WTC11 (cell line): ENCODE measurements at places on chromosomes 5 and 9.

GRCh38 chr5:52824827-52825226 is 37.1 kb downstream of the ITGA1 start:
- no peak for DNase-seq

DNA sequence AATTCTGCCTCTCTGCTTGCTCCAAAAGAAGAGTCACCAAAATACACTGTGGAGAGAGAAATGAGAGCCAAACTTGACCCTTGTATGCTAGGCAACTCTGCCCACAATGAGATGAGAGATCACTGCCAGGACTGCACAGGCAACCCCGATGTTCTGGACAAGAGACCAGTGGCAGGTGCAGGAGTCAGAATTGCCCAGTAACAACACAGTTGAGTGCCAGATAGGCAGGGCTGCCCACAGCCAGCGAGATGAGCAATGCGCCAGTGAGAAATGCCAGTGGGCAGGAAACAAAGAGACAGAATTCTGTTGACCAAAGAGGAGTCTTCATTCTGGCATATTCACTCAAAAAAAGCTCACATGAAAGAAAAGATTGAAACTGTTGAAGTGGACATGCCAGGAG is 570.7 kb downstream of the CAAP1 start:
- DNase-seq: no peak

DNA sequence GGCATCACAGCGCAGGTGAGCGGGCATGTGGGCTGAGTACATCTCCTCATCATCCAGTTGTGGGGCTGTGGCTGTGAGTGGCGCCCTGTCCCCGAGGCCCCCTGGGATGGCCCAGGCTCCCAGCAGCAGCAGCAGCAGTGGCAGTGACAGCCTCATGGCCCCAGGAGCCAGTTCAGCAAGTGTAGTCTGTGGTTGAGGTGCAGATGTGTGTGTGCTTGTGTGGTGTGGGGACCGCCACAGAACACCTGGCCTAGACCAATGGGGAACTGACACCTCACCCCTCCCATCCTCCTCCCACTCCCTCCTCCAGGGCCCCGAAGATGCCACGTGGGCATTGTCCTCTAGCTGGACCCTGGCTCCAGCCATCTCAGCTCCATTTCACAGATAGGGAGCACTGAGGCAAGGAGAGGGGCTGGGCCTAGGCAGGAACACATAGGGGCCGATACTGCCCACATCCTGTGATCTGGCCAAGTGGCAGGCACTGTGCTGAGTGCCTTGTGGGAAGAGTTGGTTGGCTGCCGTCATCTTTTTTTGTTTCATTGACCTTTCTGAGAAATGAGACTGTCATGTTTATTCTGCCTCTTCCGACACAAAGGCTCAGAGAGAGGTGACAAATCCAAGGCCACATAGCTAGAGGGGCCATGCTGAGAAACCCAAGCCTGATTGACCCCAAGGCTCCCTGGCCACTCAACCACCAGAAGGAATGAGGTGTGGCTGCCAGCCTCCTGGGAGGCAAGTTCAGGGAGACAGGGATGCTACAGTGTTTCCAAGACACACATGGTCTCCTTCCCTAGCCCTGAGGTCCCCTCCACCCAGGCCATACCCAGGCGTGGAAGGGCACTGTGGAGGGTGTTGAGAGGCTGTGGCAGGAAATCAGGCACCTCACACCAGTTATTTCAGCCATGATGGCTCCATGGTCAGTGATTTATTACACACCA is at the start of gene MZB1:
MZB1 (minus strand) TSS at position 213 of the 938 bp plus-strand sequence; CDS start at position 156, 57 bp downstream.
- DNase-seq: no peak

GRCh38 chr9:129225815-129226214 is 47.8 kb upstream of the IER5L start:
- DNase-seq: peak; percentile 72

DNA sequence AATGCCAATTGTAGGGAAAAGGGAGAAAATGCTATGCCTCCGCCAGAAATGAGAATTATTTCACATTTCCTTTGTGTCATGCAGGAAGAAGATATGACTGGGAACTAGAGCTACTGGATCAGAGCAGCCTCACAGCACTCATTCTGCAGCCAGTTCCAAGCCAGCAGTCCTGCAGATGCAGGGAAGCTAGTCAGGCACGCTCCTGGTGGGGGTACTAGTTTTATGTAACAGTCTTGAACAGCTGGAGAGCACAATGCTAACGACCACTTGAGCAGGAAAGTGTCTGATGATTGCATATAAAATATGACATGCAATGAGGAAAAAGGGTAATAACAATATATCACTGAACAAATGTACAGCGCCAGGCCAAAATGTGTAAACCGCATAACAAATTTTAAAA is 21.7 kb downstream of the CDH10 start:
- no peak for DNase-seq

DNA sequence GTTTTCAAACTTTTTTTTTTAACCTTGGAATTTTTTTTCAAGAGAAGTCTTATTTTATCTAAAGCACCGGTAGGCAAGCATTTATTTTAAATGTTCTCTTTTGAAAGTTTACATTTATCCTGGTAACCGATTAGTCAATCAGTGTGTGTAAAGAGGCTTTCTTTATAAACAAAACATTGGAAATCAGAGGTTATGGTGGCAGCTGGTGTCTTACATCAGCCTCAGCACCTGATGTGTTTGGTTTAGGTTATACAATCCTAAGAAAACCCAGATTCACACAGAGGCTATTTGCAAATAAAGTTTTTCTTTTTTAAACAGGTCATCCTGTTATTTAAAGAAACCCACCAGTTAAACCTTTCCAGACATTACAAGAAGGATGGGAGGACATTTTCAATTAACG is 173.3 kb upstream of the GDNF start:
- no peak for DNase-seq

- DNase-seq: no peak
Observed at GRCh38 chr9:132239518-132239917, 77.7 kb downstream of the NTNG2 start.

- no peak for DNase-seq
Observed at GRCh38 chr5:1173485-1174070, 27.8 kb upstream of the SLC6A19 start.

GRCh38 chr9:92627651-92628050 is 42.3 kb downstream of the IPPK start:
- DNase-seq: no peak

DNA sequence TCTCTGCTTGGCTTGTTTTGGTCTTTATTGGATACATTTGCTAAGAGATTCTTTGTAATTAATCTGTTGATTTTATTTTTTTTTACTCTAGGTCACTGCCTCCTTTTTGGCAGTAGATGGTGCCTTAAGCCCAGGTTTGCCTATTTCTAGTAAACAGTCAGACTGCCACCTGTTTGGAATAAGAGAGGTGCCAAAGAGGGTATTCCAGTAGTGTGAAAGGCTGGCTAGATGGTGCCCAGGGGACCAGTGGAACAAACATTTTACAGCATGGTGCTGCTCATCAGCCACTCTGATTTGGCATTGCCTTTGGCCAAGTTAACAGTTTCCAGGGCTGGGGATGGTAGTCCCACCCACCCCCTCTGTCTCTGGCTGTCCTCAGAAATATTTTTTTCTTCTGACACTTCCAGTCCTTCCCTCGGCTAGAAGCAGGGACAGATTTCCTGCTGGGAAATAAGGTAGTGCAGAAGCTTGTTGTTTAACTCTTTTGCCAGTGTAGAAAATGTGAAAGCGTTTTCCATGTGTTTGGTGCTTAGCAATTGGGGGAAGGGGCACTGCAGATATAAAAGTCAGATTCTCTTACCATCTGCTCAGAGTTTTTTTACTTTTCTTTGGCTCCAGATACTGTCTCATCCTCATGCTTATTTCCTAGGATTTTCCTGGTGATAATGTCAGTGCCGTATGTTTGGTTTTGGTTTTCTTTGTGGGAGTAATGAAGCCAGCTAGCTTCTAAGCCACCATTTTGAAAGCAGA is 36.6 kb upstream of the FBXL7 start:
- no peak for DNase-seq

GRCh38 chr9:211036-211435 is 3.6 kb upstream of the DOCK8 start:
- no peak for DNase-seq

DNA sequence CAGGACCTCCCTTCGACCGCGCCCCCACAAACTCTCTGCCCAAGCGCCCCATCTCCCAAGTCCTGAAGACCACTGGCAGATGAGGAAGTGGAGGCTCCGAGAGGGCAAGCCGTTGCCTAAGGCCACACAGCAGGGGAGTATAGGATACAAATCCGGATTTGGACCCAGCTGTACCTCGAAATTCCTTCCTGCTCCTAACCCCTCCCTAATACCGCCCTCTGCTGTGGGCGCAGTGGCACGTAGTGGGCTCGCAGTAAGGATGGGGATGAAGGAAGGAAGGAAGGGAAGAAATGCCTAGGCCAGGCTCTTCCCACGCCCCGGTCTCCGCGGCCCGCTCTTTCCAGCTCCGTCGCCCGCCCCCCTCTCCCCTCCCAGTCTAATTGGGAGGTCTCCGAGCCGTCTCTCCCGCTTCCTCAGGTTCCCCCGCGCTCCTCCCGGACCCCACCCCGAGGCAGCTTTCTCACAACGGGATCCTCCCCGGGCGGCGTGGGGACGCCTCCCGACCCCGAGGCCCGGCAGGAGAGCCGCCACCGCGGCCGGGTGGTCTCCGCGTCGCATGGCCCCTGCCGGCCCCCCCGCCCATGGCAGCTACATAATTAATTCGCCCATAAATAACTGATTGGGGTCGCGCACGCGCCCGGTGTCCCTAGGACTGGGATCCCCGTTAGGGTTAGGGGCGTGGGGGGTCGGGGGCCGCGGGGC is 138.9 kb downstream of the C9orf50 start:
- no peak for DNase-seq

- no peak for DNase-seq
Observed at GRCh38 chr9:93807166-93808074, 147.7 kb downstream of the BARX1 start.

DNA sequence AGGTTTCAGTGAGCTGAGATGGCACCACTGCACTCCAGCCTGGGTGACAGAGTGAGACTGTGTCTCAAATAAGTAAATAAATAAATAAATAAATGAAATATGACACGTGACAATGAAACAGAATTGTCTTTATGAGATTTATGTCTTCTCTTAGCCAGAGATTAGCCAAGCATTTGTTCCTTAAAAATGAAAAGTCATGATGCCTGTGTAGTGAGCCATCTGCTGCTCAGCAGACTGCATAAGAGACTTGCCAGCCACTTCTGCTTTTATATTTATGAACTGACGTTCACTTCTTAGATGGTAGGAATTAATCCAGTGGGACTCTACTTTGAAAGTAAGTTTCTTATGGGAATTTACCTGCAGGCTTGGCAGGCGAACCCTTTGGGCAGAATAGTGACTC is 227.4 kb downstream of the NR3C1 start:
- no peak for DNase-seq

GRCh38 chr5:176735383-176736265 is 74.7 kb upstream of the UNC5A start:
- DNase-seq: peak; percentile 4

DNA sequence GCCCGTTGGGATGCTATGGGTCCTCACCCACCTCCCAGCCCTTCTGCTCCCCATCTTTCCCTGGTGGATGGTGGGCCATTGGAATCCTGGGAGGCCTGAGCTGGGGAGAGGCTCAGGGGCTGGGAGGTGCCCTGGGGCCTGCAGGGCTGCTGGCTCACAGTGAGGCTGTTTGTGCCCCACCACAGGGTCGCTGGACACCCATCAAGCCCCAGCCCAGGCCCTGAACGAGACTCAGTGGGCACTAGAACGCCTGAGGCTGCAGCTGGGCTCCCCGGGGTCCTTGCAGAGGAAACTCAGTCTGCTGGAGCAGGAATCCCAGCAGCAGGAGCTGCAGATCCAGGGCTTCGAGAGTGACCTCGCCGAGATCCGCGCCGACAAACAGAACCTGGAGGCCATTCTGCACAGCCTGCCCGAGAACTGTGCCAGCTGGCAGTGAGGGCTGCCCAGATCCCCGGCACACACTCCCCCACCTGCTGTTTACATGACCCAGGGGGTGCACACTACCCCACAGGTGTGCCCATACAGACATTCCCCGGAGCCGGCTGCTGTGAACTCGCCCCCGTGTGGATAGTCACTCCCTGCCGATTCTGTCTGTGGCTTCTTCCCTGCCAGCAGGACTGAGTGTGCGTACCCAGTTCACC is 4.9 kb upstream of the AIF1L start:
- no peak for DNase-seq

DNA sequence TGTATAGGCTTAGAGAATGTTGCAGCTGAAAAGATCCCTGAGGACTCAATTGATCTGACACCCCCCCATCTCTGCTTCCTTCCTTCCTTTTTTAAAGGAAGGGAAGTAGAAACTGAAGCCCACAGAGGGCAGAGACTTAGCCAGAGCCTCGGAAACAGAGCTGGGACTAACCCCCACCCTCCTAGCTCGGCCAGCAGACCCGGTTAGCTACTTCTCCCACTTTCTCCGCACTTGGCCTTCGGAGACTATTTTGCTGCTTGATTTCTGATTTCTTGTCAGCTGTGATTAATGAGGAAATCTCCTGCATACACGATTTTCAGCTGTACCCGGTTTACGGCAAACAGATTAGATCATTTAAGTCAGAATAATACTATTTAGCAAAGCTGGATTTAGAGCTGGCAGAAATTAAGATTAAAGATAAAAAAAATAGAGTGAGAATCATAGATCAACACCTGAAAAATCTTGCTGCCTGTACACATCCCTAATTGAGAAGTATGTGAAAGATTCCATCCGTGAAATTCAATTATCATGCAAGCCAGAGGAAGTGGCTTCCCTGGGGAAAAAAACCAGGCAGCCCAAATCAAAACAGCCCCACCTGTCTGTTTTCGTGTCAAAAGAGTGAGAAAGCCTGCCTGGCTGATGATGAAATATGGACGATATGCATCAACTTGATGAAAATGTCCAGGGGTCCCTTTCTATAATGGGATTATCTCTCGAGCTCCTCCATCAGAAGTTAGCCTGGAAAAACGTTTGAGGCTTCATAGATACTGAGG is 159.5 kb upstream of the SHB start:
- DNase-seq: no peak

DNA sequence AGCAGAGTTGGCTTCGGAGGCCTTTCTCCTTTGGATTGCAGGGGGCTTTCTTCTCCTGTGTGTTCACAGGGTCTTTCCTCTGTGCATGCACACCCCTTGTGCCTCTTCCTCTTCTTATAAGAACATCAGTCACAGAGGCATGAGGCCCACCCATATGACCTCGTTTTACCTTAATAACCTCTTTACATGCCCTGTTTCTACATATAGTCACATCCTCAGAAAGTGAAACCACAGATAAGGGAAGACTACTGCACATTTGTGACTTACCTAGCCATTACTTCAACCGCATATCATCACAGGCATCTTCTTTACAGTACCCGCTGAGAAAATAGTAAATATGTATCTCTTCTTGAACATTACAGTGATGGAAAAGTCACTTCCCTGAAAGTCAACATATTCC is 204.9 kb upstream of the TARS1 start:
- DNase-seq: no peak

DNA sequence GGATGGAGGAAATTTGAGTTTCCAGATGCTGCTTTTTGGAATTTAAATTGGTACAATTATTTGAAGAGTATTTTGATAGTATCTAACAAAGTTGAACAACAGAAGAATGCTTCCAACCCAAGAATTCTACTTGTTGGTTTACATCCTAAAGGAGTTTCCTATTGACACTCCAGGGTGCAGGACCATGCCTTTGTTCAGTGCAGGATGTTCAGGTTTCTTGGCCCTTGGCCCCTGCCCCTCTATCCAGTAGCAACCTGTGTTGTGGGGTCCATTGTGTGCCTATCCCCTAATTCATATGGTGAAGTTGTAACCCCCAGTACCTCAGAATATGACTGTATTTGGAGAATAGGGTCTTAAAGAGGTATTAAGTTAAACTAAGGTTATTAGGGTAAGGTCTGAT is 750.0 kb upstream of the ZNF608 start:
- no peak for DNase-seq
